ENCODE measurements at places on chromosomes 6 and 20.

GRCh38 chr20:50277064-50277415, 86.4 kb downstream of the CEBPB start:
- no peak for DNase-seq

GRCh38 chr6:81204731-81205130, 547.8 kb downstream of the TENT5A start:
- no peak for DNase-seq

DNA sequence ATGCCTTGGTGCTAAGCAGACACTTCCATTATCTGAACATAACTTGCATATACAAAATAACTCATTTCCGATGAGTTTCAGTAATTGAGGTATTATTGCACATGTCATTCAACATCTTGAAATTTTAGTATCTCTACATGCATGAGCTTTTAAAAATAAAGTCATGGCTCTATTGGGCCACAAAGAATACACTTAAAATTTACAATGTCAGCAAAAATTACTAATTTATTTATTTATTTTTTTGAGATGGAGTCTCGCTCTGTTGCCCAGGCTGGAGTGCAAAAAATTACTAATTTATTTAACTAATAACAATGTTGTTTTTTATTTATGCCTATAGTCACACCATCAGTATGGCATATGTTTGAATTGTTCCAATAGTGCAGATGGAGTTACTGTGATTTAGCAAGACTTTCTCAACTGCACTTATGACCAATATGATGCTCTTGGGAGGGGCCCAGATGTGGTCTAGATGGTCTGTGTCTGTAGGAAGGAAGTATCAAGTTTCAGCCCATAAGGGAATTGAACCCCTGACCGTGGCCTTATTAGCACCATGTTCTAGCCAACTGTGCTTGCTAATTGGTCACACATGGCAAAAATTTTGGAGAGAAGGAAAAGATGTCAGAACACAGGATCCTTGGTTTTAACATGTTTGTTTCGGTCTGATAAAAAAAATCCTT, 370.7 kb upstream of the TSHZ2 start:
- no peak for DNase-seq

DNA sequence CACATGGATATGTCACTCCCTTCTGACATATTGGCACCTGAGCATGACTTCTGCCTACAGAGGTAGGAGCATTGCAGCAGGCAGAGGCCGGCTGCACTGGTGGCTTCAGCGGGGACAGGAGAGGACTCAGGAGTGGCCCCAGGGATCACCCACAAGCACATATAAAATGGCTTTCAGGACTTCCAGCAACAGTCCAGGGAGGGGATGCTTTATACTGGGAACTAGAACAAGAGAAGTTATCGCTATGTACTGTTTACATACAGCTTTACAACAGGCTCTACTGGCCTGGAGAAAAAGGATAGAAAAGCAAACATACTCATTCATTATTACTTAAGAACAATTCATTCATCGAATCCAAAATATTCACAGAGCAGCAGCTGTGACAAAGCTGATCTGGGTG, 337.8 kb downstream of the THBS2 start:
- no peak for DNase-seq

GRCh38 chr20:33391722-33392415, 9.4 kb downstream of the CDK5RAP1 start:
- DNase-seq, result no peak

GRCh38 chr20:38430679-38431325, 4.3 kb downstream of the SNHG17 start:
- no peak for DNase-seq

DNA sequence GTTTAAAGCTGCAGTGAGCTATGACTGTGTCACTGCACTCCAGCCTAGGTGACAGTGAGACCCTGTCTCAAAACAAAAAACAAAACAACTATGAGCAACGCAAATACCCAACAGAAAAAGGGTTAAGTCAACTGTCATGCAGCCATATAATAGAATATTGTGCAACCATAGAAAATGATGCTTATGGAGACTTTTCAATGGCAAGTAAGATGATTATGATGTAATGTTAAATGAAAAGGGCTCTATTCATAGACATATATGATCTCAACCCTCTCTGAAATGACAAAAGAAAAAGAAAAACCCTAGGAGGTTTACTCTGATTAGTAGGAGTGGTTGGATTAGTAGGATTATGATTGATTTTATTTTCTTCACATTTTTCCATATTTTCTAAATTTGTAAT, 41.3 kb upstream of the TBC1D7 start:
- no peak for DNase-seq

DNA sequence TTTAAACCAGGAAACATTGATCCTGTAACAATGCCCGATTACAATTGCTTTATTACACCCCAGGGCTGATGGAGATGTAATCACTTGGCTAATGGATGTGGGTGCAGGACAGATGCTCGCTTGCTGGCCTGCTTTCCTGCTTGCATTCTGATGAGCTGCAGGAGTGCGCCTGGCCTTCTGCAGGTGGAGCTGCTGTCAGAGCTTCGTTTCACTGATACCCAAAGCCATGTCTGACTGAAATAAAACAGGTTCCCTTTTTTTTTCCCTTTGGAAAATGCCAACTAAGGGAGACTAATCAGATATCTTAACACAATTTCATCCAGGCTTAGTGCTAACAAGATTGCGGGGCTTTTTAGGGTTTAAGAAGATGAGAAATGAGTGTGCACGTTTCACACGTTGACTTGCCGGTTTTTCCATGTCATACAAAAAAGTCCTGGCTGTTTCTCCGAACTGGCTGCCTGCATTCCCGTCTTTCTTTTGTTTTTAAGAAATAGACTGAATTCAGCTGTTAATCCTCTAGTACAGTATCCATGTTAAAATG, 60.7 kb downstream of the VAPB start:
- no peak for DNase-seq

DNA sequence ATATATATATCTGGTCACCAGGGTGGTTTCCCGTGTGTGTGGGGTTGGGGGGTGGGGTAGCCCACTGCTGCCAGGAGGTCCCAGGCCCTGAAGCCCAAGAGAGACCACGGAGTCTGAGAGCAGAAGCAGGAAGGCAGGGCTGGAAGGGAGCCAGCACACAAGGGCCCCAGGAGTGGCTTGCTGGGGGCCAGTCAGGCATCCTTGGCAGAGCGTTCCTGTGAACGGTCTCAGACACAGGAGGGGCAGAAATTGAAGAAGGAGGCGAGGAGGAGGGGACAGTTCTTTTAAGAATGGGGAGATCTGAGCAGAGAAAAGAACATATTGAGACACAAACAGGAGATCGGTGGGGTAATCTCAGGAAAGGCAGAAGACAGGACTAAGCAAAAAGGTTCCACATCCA, 1.9 kb upstream of the EBF4 start:
- DNase-seq, result no peak

- no peak for DNase-seq
Observed at GRCh38 chr6:1215023-1215422, 96.9 kb upstream of the FOXQ1 start.

GRCh38 chr6:36729161-36729524, 31.5 kb downstream of the RAB44 start:
- no peak for DNase-seq

DNA sequence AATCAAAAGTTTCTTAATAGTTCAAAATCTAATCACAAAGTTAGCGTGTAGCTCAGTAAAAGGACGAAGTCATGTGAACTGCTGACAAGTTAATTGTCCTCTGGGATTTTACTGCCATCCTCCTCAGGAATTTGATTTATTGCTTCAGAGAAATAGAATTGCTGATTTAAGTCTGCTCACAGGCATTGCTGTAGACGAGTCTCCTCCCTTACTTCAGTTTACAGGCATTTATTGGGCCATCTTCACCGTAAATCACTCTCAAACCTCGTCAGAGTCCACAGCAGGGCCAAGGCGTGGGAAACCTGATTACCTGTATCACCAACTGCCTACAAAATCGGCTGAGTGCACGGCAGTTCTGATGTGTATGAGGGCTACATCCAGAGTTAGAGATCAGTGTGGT, 119.1 kb upstream of the PDE10A start:
- DNase-seq, result no peak

- no peak for DNase-seq
Observed at GRCh38 chr6:74289884-74290283, 593.9 kb downstream of the CD109 start.

DNA sequence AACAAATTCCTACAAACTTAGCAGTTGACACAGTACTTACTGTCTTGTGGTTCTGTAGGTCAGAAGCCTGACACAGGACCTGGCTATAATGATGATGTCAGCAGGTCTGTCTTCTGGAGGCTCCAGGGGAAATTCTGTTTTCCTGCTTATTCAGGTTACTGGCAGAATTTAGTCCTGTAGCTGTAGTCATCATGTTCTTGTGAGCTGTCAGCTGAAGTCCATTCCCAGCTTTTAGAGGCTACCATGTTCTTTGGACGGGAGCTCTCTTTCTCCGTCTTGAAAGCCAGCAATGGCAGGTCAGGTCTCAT, 99.2 kb downstream of the HIVEP1 start:
- no peak for DNase-seq

- DNase-seq, result no peak
Observed at GRCh38 chr6:707576-708236, 14.8 kb upstream of the EXOC2 start.

DNA sequence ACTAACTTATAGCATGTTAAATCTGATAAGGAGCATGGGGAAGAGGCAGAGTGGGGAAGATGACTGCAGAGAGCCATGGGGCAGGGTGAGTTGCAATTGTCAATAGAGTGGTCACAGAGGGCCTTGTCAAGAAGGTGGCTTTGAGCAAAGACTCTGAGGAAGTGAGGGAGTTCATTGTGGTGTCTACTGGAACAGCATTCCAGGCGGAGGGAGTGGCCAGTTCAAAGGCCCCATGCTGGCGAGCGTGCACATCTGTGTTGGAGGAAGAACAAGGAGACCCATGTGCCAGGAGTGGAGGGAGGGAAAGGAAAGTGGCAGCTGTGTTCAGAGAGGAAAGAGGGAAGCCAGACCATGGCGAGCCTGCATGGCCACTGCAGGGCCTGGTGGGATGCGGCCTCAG, 15.8 kb upstream of the GPR6 start:
- DNase-seq, result no peak

DNA sequence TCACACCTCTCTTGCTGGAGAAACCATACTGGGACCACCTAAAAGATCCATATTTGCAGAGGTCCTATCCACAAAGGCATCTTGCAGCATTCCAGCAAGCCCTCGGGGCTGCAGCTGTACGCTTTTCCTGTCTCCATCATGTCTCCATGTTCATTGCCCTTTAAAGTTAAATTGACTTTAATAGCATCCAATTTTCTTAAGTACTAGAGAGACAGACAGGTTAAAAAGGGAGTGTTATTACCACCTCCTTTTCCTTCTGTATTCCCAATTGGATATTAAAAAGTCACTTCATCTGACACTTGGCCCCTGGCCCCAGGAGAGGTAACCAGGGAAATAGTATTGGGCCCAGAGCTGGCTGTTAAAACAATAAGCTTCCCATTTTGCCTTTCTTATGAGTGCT, 178.6 kb downstream of the UNC5CL start:
- no peak for DNase-seq

DNA sequence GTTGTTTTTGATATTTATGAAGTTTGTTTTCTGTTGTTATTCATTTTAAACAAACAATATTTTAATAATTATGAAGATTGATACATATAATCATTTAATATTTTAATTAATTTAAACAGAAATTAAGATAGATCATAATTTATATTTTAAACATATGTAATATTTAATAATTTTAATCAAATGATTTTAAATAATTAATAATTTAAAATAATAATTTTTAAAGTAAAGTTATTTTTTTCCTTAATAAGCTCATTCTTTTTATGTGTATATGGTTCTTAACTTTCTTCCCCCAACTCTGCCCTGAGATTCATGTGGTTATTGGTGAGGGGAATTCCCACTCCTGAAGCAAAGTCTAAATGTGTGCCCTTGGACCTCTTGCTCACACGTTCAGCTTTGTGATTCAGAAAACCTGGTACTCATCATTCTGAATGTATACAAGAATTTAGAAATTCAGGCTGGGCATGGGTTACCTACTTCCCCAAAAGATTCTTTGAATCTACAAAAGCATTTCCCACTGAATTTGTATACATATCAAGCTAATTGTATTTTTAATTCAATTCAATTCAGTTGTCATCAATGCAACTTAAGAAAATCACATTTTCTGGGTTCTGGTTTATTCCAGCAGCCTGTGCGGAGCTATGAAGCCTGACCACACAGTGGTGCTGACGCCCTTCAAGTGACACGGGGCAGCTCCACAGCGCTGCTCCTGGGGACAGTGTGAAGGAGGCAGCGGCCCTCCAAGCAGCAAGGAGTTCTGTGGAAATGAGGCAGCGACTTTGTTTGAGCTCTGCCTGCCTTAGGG, 168.9 kb upstream of the UST start:
- DNase-seq, result peak; percentile 81

DNA sequence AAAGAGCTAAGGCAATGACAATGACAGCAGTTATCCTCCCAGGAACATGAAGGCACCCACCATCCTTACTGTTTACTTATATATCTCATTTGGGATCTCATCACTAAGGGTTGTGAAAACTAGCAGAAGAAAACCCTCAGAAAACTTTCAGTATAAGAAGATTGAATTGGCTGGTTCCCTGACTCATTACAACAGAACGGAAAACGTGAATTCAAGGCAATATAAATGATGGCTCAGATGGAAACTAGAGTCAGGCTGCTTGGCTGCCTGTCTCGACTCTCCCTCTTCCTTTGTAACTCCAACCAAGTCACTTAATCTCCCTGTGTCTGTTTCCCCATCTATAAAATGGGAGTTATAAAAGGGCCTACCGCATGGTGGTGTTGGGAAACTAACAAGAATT, 387.1 kb upstream of the JARID2 start:
- DNase-seq, result no peak

DNA sequence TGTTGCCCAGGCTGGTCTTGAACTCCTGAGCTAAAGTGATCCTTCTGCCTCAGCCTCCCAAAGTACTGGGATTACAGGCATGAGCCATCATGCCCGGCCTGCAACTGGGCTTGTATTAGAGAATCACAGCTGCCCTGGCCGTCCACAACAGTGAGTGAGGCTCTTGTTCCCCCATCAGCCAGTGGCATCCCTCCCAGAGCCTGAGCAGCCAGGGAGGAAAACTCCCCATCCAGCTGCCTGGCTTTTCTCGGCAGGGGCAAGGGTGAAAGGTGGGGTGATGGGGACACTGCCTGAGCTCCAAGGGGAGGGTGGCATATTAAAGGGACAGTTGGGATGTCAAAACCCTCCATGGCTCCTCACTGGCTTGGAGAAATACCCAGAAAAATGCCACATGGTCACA, 185.6 kb downstream of the NFATC2 start:
- DNase-seq, result no peak

DNA sequence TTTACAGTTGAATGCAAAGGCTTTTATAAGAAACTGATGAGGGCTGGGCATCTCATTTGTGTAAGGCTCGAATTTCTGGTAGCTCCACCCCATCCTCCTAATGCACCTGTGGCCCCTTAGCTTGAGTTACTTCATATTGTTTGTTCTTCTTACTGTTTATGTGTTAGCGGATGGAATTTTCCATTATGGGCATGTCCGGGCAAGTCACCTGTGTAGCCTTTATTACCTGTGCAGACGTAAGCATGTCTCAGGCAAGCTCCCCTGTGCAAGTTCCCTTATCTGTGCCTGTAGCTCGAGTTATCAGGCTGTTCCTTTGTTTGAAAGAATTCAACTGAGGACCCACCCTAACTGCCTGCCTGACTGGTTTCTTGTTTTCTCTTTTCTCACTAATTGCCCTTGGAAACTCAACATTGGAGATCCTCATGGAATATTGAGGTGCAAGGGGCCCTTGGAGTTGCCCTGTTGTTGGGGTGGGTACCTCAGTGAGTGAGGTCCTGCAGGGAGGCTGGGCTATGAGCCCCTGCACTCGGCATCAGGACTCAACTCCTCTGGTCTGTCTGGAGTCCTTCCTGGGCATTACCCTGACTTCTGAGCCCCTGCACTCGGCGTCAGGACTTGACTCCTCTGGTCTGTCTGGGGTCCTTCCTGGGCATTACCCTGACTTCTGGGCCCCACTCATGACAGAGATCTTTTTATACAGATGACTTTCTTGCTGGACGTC, 207.9 kb upstream of the SULF2 start:
- DNase-seq, result no peak

Data from urothelium cell line (cell line).